Fibroblast of skin of back (primary cell): ENCODE measurements at places on chromosomes 7 and 10.
A peak's percentile ranks its signal among the peaks of the same experiment; 100 is the strongest.

DNA sequence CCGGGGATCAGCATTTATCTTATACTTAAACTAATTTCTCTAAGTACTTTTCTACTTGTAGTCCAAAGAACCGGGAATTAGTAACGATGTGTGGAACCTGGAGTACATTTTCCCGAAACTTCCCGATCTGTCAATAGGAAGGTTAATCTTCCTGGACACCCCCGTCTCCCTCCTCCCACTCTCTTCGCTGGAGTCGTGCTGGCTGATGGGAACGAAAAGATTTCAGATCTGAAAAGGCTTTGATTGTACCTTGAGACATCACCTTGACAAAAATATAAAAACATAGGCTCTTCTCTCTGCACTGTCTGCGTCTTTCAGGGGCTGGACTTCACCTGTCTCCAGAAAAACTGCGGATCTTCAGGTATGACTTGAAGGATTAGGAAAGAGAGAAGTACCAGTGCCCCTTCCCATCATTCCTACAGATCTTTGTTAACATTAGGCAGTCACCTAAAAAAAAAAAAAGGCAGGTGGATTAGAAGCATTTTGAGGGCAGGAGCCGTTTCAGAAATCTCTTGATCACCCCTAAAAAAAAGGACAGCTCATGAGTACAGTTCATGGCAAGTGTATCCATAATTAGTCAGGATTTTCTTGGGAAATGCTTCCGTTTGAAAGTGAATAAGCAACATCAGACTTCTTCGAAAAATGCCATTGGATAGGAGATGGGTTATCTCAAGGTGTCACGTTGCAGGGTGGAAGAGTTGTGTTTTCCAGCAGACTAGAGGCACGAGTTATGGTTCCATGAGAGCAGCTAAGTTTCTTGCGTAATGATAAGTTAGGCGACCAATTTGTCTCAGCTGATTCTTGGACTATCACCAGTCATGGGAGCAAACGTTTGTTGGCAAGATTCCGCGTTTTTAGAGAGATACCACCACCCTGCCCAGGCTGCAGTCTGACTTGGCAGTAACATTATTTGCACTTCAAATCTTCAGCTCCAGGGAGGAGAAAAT is 7.8 kb upstream of the BAMBI start:
- DNase-seq: no peak

- DNase-seq: no peak
Measured at GRCh38 chr7:138374119-138374693, 85.9 kb upstream of the TRIM24 start.

DNA sequence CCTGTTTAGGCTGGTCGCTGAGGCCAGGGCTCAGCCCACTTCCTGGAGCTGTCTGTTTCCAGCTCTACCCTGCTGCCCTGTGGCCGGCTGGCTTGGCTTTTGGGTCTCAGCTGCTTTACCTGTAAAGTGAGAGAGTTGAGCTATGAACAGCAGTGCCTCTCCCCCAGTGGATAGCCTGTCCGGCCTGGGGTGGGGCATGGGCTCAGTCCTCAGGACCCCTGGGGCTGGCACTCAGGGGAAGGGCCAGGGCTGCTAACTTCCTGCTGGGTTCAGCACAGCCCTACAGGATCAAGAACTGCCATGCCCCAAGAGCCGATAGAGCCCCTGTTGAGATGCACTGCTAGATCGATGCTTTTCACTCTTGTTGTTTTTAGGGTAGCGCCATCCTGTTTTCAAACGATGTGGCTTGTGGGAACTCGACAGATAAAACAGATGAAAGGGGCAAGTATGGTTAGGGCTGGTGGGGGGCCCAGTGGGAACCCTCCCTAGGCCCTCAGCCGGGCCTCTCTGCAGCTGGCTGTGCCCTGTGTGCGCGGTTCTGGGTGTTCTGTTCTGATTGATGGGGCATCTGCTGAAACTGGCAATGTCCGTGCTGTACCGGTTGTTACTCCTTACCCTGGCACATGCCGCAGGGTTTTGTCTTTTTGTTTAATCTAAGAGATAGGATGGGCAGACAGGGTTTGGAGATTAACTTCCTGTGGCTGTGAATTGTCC is 10.0 kb upstream of the SFRP5 start:
- no peak for DNase-seq

DNA sequence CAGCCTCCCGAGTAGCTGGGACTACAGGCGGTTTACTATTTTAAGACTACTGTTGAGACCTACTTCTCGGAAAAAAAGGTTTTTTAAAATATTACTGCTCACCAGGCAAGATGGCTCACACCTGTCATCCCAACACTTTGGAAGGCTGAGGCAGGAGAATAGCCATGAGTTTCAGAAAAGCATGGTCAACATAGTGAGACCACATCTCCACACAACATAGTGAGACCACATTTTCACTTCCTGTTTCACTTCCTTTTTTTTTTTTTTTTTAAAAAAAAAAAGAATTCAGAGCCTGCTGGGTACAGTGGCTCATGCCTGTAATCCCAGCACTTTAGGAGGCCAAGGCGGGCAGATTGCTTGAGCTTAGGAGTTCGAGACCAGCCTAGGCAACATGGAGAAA is 46.5 kb downstream of the SVOPL start:
- no peak for DNase-seq

GRCh38 chr10:45557275-45557905 is 115.2 kb downstream of the ZFAND4 start:
- DNase-seq: no peak

DNA sequence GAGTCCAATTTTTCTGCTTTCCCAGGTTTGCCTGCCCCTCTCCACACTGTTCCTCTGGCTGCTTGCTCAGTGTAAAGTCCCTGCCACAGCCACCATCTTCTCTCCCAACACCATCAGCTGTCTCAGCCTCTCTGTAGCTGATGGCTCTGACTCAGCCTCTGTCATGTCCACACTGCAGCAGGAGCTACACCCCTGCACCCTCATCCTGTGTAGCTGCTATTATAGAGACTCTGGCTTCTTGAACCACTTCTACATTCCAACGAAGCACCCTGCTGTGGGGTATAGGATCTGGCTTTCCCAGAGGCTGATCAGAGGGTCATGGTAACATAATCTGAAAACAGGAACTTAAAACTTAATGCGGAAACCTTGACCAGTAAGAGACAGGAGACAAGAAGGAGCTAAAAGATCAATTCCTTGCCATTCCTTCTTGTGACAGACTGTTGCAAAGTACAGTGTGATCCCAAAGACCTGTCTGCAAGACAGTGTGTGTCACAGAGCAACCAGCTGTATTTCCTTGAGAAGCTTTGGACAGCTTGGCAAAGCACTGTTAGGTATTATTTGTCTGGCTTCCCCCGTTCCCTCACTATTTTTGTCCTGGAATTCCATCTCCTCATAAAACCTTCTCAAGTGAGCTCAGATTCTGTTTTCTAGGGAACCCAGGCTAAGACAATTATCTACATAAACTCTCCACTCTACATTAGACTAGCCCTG is 42.3 kb downstream of the NRCAM start:
- DNase-seq: peak; percentile 81

DNA sequence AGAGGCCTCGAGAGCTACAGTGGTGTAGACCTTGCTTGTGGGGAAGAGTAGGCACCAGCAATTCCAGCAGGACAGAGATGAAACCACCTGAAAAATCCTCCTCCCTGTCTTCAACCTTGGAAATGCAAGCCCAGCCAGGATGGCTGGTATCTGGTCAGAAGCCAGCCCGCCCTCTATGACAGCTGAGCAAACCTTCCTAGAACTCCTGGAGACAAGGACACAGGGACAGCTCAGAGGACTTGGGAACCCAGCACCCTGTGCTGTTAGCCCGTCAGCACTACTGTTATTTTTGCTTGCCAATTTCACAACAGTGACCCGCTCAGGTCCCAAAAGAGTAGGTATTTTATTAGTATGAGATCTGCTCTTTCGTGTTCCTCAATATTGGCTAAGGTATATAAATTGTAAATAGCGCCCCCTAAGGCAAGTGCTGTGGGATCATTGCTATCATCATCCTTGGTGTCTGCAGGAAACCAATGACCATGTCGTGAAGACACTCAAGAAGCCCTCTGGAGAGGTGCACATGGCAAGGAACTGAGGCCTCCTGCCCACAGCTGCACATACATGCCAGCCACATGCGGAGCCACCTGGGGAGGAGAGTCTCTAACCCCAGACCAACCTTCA is 156.5 kb upstream of the CHST15 start:
- DNase-seq: no peak

- peak; percentile 90 for DNase-seq
Measured at GRCh38 chr7:41103331-41103730, 599.6 kb downstream of the INHBA start.

- DNase-seq: no peak
Measured at GRCh38 chr7:22049766-22050500, 104.2 kb upstream of the CDCA7L start.

DNA sequence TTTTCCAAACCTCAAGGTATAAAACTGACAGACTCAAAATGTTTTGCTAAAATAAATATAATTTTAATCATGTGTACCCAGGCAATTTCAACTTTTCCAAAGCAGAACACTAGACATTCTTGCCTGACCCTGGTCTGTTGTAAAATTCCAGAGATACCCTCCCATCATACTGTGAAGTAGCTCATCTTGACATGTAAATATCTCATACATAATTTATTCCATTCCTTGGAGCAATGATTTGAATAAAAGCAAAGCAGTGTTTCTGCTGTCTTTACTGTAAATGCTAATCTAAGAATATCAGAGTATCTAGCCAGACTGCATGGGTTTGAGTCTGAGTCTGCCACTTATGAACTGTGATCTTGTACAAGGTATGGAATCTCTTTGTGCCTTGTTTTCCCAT is 68.9 kb downstream of the TES start:
- no peak for DNase-seq

GRCh38 chr10:21432266-21432665 is 93.2 kb downstream of the SKIDA1 start:
- no peak for DNase-seq

- DNase-seq: no peak
Measured at GRCh38 chr10:62589689-62590088, 214.8 kb upstream of the ADO start.

DNA sequence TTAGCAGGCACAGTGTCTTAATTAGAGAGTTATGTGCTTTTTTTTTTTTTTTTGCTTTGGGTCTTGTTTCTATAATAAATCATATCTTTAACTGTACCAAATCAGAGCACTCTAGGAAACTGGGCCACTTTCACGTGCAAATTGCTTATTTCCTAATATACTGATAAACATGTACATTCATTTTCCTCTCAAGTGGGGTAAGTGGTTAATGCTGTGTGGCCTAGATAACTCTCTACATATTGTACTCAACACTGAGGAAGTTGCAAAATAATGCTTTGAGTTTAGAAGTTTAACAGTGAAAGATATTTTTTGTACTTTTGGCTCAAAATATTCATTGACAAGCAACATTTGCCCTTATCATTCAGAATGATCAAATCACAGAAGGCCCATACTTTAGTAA is 115.9 kb upstream of the IFRD1 start:
- DNase-seq: no peak

DNA sequence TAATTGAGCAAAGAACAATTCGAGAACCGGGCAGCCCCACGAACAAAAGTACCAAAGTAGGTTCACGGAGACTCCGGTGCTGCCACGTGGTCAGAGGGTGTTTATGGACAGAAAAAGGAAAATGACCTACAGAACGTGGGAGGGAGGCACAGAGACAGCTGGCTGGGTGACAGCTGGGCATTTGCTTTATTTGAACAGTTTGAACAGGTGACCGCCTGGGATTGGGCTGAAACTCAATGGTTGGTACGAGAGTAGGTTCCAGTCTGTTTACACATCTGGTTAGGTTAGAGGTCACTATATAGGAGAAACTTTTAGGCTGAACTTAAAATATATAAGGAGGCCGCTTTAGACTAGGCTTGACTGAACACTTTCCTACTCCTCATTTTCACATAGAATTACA is 50.6 kb upstream of the CELF2 start:
- no peak for DNase-seq

GRCh38 chr7:1761774-1762173 is 91.7 kb downstream of the ELFN1 start:
- no peak for DNase-seq

DNA sequence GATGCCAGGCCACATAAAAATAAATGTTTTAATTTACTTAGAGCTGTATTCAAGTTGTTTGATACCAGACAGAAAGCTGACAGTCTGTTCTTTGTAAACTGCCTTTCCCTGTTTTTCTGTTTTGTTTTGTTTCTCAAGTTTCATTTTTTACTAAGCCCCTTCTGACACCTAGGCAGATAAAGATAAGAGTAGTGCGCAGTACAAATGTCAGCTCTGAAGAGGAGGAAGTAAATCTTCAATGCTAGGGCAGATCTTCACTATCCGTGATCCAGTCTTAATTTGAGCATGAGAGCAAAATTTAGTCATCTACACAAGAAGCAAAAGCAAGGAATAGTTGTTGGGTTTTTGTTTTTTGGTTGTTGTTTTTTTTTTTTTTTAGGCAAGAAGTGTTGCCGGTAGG is 27.3 kb downstream of the MTURN start:
- no peak for DNase-seq

DNA sequence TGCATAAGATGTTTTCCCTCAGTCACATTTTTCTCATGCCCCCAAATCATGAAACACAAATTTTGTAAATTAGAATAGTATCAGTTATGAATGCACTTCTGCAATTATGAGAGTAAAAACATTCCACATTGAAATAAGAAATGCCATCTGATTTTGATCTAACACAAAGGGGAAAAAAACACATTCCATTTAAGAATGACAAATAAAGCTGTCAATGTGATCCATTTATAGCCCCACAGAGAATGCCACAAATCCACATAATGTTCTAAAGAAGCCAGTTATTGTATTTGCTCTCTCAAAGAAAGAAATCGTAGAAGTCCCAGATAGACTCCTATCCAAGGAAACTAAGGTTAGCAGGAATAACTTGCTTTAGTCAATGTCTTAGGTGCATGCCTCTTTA is 48.7 kb upstream of the RHOBTB1 start:
- peak; percentile 28 for DNase-seq

- no peak for DNase-seq
Measured at GRCh38 chr7:20698469-20698868, 83.0 kb downstream of the ABCB5 start.

DNA sequence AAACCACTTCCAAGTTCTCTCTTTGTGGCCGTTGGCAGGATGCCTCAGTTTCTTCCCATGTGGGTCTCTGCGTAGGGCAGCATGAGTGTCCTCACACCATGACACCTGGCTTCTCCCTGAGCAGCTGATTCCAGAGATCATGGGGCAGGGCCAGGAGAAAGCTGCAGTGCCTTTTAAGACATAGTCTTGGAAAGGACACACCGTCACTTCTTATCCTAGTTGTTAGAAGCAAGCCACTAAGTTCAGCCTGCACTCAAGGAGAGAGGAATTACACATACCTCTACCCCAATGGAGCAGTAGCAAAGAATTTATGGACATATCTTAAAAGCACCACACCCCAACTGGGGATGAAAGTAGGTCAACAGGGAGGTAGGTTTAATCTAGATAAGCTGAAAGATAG is 16.4 kb downstream of the NODAL start:
- no peak for DNase-seq
